ENCODE measurements at places on chromosomes 1 and 21. TPM values are rescaled to one million over a fixed set of nuclear protein-coding genes. Genes with fewer than 3 reads are reported as not detected.

Gene RSPH1
- total RNA-seq: not detected

- DNase-seq: peak; percentile 18
Measured at GRCh38 chr1:230167419-230167852, 100.4 kb downstream of the GALNT2 start.

GRCh38 chr1:212852105-212852688 is 4.7 kb upstream of the SPATA45 start:
- DNase-seq: no peak

DNA sequence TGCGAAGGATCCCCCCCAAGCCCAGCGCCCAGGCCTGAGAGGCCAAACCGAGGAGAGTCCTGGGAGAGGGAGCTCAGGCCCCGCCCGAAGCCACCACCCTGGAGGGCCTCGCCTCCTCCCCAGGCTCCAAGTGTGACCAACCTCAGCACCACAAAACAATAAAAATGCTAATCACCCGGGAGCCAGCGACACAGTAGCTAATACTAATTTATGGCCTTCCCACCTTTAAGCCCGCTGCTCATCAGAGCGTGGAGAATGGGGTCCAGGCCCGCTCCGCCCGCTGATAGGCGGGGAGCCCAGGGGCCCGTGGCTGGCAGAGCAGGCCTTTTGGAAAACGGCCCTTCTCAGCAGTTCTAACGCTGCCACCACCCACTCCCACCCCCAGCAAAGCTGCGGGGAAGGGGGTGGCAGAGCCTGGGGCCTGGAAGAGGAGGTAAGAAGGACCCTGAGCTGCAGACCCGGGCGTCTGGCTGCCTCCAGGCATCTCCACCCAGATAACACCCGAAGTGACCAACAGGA is 20.4 kb upstream of the TAS1R2 start:
- no peak for DNase-seq

Gene GOLT1A
- total RNA-seq: not detected

Gene CEP350
- 25.2 TPM for total RNA-seq

DNA sequence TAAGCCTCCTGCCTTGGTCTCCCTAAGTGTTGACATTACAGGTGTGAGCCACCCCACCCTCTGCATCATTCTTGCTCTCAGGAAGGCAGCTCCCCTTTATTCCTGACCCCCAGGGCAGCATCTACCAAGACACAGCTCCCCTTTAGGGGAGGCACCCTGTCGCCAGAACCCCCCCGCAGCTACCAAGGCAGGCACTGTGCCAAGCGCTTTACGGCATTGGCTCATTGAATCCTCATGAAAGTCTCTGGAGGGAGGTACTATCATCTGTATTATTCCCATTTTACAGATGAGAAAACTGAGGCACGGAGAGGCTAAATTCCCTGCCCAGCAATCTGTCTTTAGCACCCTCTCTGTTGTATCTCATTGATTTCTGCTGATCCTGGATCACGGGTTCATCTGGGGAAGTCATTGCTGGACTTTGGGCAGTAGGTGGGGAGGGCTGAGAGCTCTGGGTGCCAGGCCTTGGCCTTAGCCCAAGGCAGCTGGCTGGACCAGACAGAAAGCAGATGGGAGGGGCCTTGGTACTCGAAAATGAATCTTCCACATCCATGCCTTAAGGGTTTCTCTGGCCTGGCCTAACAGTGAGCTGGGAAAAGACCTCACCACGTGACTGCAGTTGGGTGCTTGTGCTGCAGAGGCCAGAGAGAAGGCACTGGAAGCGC is 5.9 kb downstream of the PLOD1 start:
- no peak for DNase-seq

Gene AMIGO1
- total RNA-seq: 4.5 TPM

Gene AMPD1
- not detected for total RNA-seq

DNA sequence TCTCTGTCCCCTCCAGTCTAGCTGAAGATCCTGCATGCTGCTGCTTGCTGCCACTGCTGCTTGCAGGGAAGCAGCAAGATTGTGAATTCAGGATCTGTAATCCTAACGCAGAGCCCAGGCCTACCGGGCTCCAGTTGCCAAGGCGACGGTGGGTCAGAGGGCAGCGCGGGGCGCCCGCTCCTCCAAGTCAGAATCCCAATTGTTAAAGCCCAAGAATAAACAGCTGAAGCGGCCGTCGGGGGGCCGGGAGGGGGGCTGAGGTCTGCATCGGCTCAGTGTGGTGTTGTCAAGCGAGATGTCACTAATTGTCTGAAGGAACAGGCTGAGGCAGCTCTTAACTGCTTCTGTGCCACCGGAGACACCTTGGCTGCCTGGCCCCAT is 36.8 kb downstream of the AHDC1 start:
- DNase-seq: no peak
